ENCODE measurements at places on chromosomes 2 and 18.

DNA sequence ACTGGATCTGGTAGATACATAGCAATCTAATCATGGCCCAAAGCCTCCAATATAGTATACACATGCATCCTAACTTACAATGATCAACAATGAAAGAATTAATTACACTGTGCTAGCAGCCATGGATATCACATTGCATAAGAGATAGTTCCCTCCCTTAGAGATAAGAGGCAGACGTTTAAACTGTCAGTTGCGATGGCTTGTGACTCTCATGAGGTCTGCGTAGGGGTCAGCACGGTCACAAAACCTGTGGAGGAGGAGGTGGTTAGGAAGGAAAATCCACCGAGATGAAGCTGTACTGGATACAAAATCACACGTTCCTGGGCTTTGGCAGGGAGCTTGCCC is 800 bp upstream of the RALB start:
- DNase-seq, result no peak

- no peak for DNase-seq
Observed at GRCh38 chr18:292271-292670, 24.4 kb upstream of the THOC1 start.

DNA sequence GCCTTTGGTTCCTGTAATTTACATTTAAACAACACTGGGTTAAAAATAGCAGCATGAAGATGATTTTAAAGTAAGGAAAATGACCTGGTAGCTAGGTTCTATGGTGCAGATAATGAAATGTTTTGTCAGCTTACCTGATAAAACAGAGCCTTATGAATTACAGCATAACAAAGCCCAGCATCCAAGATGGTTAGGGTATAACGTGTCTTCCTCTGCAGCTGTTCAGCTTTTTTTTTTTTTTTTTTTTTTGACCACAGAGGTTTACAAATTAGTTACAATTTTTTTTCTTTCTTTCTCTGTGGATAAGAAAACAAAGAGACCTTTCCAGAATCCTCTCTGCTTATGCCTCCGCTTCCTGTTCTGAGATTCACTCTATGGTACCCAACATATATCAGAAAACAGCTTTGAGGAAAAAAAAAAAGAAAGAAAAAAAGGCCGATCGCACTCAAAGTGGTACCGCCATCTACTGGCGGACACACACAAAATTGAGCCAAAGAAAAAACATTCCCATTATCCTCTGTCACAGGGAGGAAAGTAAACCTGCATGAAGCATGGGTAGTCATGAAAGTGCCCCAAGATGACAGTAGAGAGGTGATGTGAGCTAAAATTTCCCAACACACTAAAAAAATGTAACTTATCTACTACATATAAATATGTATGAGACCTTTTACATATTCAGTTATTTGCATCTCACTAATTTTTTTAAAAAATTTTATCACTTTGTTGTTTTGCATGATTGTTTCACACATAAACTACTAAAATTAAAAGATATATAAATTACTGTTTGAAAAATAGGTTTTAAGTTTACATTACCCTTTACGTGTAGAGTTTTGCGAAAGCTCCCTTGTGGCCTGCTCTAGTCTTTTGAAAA is at the start of gene SCN3A:
SCN3A (minus strand) TSS at position 362 of the 871 bp plus-strand sequence. CDS start 27,656 bp downstream, outside the sequence.
- DNase-seq, result no peak

DNA sequence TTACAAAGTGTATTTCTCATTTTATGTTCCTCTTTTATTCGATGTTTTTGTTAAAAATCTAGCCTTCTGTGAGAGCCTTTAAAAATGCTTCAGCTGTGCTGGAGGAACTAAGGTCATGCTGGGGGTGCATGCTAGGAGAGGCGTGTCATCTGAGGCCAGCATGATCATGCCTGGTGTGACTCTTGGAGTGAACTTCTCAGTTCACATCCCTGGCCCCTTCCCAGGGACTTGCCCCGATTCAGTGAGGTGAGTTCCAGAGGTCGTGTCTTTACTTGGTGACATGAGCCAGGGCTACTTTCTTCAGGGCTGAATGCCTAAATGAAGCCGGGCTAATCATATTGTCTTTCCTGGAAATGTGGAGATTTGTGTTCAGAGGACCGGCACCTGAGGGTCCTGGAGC is 264.9 kb downstream of the MREG start:
- DNase-seq, result no peak

DNA sequence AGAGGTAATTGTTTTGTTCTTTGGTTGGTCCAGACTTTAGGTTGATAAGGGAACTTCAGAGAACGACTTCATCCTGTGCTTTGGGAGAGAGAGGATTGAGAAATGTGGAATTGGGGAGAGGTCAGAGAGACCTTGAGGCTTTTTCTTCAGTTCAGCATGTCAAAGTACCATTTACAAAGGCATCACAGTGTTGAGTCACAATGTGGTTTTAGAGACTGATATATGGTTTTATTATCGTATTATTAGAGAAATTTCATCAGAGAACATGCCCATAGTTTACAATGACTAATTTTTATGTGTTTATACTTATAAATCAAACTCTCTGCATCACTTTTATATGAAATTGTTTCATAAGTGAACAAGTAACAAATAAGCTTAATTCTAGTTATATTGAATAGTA is 626.6 kb downstream of the DSC3 start:
- no peak for DNase-seq

DNA sequence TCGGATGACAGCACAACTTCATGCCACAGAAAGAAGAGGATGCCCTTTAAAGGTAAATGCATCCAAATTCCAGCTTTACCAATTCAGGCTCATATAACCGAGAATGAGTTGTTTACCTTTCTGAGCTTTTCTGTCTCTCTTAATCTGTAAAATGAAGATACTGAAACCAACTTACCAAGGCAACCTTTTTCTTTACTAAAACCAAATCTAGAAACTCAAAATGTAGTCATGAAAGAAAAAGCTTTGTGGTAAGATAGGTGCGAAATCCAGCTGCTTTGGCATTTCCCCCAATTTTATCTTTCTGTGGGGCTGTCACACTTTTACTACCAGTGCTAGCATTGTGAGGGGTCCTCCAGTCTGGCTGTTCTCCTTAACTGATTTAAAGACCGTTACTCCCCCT is 240.4 kb downstream of the IKZF2 start:
- no peak for DNase-seq

DNA sequence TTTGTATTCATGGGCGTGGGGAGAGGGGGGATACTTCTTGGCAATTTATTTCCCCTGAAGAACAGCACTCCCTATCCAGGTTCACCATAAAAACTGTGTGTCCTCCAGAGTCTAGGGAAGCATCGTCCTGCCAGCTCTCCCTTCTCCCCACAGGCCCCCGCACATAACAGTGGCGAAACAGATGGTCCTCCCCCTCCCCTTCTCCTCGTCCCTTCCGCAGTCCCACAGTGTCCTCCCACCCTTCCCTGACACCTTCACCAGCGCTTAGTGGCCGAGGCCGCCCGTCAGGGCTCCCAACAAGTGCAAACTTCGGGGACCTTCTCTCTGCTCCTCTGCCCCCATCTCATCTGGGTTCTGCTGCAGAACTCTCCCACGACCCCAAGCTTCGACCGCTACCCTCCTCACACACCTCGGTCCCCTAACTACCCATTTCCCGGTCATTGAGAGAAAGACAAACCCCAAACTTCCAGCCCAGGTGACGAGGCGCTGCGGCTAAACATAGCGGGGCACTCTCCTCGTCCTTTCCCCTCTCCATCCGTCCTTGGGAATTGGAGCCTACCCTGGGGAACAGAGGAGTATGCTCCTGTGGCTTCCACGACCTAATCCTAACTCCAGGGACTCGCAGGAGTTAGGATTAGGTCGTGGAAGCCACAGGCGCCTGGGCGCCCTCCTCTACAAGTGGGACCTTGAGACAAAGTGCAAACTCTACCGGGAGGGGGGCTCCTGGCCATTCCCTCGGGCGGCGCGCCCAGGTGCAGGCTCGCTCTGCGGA is 971 bp downstream of the ZNF385B start:
- DNase-seq, result no peak

DNA sequence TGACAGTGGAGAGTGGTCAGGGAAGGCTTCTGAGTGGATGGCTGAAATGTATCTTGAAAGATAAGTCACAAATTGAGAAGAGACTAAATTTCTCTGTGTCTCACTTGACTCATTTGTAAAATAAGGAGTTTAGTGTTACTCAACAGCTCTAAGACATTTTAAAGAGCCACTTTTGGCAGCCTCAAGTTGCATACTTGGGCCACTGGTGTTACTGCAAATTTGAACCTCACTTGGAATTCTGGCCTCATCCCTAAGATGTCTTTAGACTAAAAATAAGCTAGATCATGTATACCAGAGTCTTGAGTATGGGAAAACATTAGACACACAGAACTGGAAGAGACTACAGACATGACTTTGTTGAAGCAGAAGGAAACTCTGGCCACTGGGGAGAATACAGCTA is 4.5 kb upstream of the MTLN start:
- no peak for DNase-seq

DNA sequence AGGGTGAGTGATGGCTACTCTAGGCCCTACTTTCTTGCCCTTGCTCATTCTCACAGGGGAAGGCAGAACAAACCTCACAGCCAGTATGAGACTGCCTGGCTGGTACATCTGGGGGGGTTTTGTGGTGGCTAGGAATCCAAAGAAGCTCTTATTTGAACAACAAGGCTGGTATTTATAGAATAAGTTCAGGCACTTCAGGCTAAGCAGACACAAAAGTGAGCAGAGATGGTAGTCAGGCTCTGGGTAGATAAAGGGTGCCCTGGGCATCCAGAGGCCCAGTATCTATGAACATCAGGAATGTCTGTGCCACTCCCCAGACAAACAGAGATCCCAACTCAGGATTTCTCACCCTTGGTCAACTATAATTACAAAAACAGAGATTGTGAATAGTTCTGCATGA is 57.2 kb upstream of the RTN4 start:
- no peak for DNase-seq

DNA sequence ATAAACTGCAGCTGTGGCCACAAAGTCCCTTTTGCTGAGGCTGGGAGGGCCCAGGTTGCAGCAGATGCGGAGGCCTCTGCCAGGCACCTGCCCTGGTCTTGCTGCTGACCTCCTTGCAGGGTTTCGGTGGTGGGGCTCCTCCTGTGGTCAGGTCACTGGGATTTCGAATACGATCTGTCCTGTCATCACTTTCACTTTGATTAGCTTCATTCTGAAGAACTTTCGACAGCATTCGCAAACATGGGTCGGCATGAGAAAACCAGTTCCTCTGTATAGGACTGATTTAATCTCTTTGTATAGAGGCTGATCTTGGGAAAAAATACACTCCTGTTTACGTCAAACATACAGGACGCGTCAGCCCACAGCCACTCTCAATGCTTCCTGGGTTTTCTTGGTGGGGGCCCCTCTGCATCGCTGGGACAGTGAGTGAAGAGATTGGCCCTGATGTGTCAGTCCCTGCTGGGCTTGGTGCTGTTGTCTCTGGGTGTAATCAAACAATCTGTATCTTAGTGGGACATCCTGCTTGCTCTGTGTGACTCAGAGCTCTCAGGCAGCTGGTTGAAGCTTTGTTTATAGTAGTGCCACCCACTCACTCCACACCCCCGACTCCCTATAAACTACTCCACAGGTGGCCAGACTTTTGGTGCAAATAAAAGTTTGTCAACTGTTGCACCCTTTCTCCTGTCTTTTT is 209.4 kb upstream of the CXCR4 start:
- DNase-seq, result peak; percentile 38

DNA sequence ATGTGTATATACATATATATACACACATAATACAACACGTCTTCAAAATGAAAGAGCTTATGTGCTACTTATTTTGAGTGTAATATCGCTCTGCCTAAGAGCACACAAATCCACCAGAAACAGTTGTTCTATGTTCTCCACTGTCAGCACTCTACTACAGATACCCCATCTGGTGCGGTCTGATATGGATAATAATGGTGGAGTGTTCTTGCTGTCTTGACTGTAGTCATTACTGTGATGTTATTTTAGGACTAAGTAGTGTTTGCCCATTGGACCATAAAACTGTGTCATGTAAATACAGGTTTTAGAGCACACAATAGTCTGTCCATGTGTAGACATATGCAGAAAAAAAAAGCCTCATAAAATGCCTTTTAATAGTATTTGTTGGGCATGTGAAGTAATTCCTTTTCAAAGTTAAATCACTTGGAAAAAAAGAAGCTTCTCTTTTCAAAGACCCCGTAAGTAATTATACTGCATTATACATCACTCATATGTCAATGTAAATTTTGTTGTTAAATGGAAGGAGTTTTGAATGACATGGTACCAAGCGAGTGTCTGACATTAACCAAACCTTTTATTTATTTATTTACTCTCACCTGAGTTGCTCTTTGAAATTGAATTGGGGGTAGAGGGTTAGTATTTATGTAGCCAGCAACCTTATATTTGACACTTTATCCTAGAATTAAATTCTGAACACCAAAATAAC is 1249.2 kb upstream of the ZEB2 start:
- no peak for DNase-seq

GRCh38 chr2:232714969-232715368 is 17.8 kb downstream of the GIGYF2 start:
- DNase-seq, result no peak

- DNase-seq, result no peak
Observed at GRCh38 chr2:99656994-99657393, 167.2 kb upstream of the REV1 start.

DNA sequence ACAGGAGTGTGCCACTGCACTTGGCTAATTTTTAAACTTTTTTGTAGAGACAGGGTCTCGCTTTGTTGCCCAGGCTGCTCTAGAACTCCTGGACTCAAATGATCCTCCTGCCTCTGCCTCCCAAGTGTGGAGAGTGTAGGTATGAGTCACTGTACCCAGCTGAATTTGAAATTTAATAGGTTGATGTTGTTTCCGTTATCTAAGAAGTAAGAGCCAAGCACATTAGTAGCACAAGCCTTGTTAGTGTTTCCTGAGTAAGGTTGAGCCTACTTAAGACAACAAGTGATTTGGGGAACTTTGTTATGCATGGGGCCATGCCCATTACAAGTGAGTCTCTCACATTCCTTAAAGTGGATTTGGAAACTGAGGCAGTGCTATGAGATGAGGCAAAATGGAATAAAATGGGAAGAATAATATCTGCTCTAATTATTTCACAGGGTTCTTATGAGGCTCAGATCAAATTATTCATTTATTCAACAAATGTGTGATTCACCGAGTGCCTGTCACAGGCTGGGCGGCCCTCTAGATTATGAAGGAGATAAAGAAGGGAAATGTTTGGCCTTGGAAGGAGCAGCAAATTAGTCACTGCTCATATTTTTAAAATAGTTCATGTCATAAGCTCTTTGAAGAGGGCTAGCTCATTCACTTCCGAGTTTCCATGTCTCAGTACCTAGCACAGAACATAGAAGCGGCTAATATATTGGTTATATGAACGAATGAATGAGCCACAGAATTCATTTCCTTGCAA is 217.2 kb downstream of the LDLRAD4 start:
- no peak for DNase-seq

DNA sequence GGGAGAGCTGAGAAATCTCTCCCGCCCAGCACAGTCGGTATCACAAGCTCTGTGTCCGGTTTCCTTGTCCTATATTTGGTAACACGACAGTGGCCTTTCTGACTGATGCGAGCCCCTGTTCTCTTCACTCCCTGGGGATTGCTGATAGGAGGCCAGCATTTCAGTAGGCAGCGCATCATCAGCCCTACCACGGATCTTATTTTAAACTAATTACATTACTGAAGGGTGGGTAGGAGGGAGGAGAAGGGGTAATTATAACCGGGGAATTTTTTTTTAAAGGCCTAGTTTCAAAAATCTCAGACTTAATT is 125.6 kb upstream of the LGALSL start:
- DNase-seq, result no peak

Data from stimulated activated CD8-positive, alpha-beta memory T cell treated with anti-CD3 and anti-CD28 coated beads, Interleukin-7, amount 100 ng/mL, for 1 hour (primary cell).